ENCODE measurements at places on chromosomes 13 and 19.

DNA sequence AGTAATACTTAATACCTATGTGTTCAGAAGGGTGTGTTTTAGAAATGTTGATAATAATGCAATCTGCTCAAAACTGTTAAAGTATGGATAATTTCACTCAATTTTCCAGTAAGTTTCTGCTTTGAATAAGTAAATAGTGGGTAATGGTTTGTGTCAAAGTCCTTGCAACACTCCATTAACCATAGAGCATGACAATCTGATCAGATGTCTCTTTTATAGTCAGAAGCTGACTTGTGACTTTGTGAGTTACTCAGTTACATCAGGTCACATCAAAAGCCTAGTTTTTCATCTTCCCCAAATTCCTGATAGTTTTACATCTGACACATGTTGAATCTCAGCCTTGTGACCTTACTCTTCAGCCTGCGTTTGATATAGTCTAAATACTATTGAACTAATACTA lies 338.0 kb downstream of the EFNB2 start:
- no peak for DNase-seq

DNA sequence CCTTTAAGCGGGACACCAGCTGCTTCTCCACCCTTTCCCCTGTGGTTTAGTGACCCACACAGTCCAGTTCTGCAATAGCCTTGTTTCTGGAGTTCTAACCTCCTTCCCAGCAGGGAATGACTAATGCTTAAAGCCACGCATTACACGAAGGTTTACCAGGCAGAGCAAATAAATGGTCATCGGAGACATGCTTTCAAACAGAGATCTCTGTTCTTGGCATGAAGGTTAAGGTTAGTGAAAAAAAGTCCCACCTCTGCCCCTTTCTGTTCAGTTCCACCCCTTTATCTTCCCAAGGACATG lies 25.3 kb upstream of the MEDAG start:
- no peak for DNase-seq

GRCh38 chr19:5828661-5829566 lies 10.6 kb downstream of the FUT6 start:
- no peak for DNase-seq

- no peak for DNase-seq
These were observed 279.2 kb upstream of the PRR20A start for GRCh38 chr13:56861476-56861875.

- no peak for DNase-seq
These were observed 5.5 kb upstream of the CTXN1 start for GRCh38 chr19:7931221-7932061.

- no peak for DNase-seq
These were observed 25.1 kb upstream of the MEIS3 start for GRCh38 chr19:47444388-47444821.

GRCh38 chr19:10334588-10335351 lies 1.4 kb upstream of the RAVER1 start:
- DNase-seq, result no peak

- no peak for DNase-seq
These were observed 54.4 kb downstream of the ERCC5 start for GRCh38 chr13:102900193-102900608.

DNA sequence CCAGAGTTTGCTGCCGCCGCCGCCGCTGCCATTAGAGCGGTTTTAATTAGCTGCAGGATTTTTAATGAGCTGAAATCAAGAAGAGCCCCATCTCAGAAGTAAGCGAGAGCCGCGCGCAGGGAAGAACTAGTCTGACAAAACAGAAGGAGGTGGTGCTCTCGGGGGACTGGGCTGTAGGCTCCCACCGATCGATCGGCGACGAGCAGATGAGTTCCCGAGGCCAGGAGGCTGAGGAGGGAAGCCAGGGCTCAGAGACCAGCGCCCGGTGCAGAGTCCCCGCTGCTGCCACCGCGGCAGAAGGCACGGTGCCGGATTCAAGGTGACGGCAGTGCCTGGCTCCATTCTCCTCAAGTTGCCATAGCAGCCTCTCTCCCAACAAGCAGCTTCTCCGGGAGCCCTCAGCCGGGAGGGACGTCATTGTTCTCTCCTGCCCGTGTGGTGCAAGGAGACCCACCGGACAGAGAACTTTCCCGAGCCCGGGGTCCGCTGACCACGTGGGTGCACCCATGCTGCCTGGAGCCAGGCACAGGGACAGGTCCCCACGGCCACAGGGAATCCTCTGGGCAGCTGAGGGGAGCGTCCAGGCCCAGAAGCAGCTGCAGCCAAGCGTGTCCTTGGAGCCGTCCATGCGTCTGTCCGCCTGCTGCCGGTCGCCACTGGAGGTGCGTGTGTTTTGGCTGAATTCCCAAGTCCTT lies 62.9 kb downstream of the CHST8 start:
- no peak for DNase-seq

GRCh38 chr13:94674609-94675348 lies 37.6 kb downstream of the SOX21 start:
- DNase-seq, result peak; percentile 2

- no peak for DNase-seq
These were observed 5.8 kb downstream of the TFPT start for GRCh38 chr19:54109651-54110050.

GRCh38 chr19:23262920-23263319 lies 12.7 kb upstream of the ZNF724 start:
- DNase-seq, result no peak

- DNase-seq, result no peak
These were observed 19.9 kb downstream of the CCNE1 start for GRCh38 chr19:29831686-29832085.

- DNase-seq, result no peak
These were observed 17.0 kb downstream of the DOCK9 start for GRCh38 chr13:98960606-98961502.

GRCh38 chr13:37443538-37443937 lies 155.0 kb downstream of the POSTN start:
- no peak for DNase-seq

DNA sequence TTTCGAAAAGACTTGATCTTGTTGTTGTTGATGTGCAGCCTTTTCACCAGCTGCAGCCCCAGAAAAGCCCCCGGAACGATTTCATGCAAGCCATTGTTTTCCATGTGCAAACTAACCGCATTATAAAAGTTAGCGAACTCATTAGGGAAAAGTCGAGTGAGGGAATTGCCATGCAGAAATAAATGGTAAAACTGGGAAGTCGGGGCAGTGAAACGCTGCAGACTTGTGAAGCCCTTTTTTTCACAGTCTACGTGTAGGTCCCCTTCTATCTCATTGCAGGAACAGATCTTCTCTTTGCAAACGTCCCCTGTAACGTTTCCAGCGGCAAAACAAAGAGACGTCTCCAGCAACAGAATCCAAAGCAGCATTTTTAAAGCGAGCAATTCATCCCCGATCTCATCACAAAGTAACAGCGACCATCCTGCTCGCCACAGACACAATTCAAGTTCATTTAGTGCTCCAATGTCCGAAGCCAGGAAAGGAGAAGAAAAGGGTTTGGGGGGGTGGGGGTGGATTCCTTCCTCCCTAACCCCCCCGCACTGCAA lies 1.1 kb downstream of the SLITRK1 start:
- no peak for DNase-seq

DNA sequence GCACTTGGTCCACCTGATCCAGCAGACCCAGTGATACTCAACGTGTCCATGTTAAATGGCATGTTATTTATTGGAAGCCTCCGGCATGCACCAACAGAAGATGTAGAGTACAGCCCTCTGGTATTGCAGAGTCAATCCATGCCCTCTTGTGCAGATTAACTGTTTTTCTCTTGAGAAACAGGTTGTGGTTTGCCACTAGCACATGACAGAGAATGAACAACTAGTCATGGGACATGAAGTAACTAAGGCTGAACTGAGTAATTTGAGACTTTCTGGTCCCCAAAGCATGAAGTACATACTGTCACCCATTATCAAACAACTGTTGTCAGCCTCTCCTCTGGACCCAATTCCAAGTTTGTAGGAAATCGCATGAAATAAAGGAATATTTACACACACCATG lies 3.2 kb downstream of the ZNF562 start:
- DNase-seq, result no peak

DNA sequence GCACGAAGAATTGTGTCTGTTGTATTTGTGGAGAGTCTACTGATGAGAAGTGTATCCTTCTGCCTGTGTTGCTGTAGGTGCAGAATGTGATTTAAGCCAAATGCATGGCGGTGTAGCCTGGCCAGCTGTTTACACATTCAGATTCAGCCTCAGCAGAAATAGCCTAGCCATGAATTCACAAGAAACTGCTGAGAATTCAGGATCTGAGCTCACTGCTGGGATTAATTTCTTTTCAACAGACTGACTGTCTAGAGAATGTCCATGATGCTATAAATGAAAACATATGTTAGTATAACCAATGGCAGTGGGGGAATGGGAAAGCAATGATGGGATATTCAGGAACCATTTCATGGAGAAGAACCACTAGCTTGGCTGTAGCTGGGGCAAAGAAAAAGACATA lies 77.4 kb upstream of the RNF113B start:
- DNase-seq, result no peak

GRCh38 chr13:76750126-76750525 lies 136.1 kb downstream of the KCTD12 start:
- no peak for DNase-seq

Measured in stimulated activated CD8-positive, alpha-beta memory T cell treated with anti-CD3 and anti-CD28 coated beads, Interleukin-2, amount 100 ng/mL, for 1 hour (primary cell).